Panc1 (cell line): ENCODE measurements at places on chromosomes 16 and 17. TPM values are rescaled to one million over a fixed set of nuclear protein-coding genes. Genes with fewer than 3 reads are reported as not detected.

The CD300E gene
- not detected for total RNA-seq

The GRIN2C gene
- total RNA-seq: 0.10 TPM

The WIPF2 gene
- total RNA-seq: 45.9 TPM

The PERCC1 gene
- total RNA-seq: not detected

The PPY gene
- not detected for total RNA-seq

The ZNF205 gene
- total RNA-seq: 18.3 TPM

The RGS11 gene
- 10.2 TPM for total RNA-seq

The SLC2A4 gene
- 0.31 TPM for total RNA-seq

The TPSG1 gene
- 4.6 TPM for total RNA-seq

The CETP gene
- not detected for total RNA-seq

The GFAP gene
- total RNA-seq: not detected
